ENCODE measurements at places on chromosomes 3 and 15. TPM values are rescaled to one million over a fixed set of nuclear protein-coding genes. Genes with fewer than 3 reads are reported as not detected.

The LARP6 gene
- total RNA-seq = 0.23 TPM

- DNase-seq = no peak
These were observed 321.8 kb downstream of the TBC1D5 start for GRCh38 chr3:17420668-17421067.

DNA sequence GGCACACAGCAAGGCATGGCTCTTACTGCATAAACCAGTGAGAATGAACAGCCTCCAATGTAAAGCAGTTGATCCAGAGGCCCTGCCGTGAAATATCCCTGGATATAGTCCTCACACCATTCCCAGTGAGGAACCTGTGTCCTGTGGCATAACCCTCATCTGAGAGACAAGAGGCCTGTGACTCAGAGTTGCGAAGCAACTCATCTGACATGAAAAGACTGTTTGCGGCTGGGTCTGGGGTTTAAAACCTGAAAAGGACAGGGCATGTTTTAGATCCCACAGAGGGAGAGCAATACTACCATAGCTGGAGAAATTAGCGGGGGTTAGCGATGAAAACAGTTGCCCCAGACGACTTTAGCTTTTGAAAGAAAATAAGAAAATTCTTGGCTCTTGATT lies 165.3 kb upstream of the BHLHE40 start:
- no peak for DNase-seq

GRCh38 chr15:45184562-45185041 lies 3.2 kb downstream of the SHF start:
- DNase-seq = no peak

DNA sequence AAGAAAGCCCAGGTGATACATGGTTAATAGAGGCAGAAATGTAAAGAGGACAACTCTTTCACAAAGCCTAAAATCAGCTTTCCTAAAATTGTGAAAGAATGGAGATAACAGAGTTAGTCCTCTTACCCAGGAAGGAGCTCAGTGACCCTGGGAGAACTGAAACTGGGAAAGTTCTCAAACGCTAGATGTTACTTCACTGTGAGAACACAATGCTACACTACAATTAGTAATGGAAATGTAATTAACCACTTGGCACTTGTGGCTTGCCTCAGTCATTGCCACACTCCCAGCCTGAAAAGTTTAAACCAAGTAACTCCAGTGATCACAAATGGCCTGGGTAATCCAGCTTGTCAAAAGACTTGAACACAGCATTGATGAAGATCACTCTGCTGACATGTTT lies 102.7 kb upstream of the FGF7 start:
- no peak for DNase-seq

DNA sequence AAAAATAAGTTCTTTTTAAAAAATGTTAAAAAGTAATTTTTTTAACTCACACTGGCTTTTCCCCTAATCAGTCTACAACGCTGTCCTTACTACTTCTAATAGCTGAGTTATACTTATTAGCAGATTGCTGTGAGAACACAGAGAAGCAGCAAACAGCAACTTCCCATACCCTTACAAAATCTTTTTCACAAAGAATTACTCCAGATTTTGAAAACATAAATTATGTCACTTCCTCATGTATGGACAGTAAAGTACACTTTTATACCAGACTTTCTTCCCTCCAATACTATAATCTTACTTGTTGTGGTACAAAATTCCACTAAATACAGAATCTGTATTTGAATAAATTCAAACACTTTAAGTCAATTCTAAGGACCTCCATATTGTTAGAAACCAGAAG lies 2.1 kb downstream of the PHC3 start:
- no peak for DNase-seq

The MEGF11 gene
- total RNA-seq = not detected

- DNase-seq = no peak
These were observed 48.7 kb downstream of the KLHL6 start for GRCh38 chr3:183506674-183507320.

- DNase-seq = no peak
These were observed 1.3 kb upstream of the SRP14 start for GRCh38 chr15:40040293-40040635.

GRCh38 chr15:90040618-90041017 lies 39.5 kb downstream of the ZNF710 start:
- no peak for DNase-seq

DNA sequence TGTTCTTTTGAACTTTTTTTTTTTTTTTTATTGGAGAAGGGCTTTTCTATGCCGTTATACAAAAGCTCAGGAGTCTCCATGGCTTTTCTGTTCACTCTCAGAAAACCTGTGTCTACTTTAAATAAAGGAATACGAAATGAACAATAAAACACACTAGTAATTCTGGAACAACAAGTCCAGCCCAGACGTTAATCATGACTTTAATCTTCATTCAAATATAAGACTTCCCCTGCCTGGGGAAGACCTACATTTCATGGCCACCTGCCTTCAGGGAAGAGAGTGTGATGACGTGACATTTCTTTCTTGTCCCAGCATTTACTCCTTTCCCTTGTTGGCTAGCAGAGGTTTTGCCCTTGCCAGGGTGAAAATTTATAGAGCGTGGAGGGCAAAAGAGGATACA lies 564.5 kb downstream of the PDCD6IP start:
- DNase-seq = no peak

DNA sequence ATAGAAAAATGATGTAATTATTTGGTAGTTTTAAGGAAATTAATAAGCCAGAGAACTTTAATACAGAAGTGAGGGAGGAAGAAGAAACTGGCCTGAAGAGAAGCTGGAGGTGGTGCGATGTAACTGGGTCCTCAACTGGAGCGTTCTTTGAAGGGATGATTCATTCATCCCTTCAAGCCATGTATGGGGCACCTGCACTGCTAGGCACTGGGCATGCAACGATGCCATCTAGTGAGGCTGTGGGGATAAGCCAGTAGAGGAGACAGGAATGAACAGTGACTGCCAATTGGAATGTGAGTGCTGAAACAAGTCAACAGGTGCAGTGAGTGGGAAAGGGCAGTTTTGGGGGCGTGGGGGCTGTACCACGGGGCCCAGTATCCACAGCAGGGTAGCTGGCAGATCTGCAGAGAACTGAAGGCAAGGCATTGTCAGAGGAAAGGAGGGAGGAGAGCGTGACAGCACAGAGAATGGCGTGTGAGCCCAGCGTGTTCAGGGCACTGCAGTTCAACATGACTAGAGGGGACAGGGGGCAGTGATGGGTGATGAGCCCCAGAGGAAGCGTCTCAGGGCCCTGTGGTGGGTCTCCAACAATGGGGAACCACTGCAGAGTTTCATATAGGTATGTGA lies 3.8 kb upstream of the KIF23 start:
- DNase-seq = no peak

The ACY1 gene
- 78.5 TPM for total RNA-seq

GRCh38 chr3:64074060-64074459 lies 50.8 kb upstream of the PSMD6 start:
- no peak for DNase-seq

- DNase-seq = no peak
These were observed 14.6 kb upstream of the PCCB start for GRCh38 chr3:136235545-136235944.

The CEP19 gene
- 5.5 TPM for total RNA-seq

The ADCY5 gene
- not detected for total RNA-seq

GRCh38 chr15:51224428-51224827 lies 114.0 kb downstream of the CYP19A1 start:
- no peak for DNase-seq

The PLA2G4E gene
- total RNA-seq = not detected

GRCh38 chr3:72398781-72399180 lies 449.5 kb downstream of the SHQ1 start:
- DNase-seq = no peak

The SH3GL3 gene
- not detected for total RNA-seq

- DNase-seq = no peak
These were observed 3.0 kb upstream of the ANO10 start for GRCh38 chr3:43624619-43625305.

DNA sequence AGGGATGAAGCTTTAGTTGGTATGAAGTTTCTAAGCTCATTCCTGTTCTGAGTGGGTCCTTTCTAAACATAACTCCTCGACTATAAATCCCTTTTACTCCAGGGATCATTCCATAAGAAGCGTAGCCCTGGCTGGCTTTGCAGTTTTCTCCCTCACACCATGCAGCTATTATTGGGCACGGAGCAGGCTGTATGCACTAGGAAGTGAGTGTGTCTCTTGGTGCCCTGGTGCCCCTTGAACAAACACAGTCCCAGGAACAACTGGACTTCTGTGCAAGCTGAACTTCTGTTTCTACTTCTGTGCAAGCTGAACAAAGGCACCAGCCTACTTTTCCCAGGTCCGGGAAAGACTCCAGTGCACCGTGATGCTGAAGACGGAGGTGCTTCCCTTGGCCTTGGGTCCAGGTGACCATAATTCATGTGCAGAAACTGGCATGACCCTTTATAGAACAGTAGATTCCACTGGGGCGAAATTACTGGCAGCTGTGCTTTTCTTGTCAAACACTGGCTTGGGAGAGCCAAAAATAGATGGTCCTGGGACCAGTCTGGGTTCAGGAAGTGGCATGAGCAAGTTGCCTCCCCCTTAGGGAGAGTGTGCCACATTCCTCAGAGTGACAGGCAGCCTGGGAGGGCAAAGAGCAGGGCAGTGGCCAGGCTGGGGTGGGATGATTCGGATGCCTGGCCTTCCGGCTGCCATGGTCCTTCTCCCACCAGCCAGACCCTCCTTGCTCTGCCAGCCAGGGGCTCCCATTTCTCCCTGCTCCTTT lies 127.2 kb downstream of the SLCO3A1 start:
- no peak for DNase-seq

The SLC51B gene
- not detected for total RNA-seq

GRCh38 chr15:88124199-88124598 lies 132.3 kb downstream of the NTRK3 start:
- DNase-seq = no peak

GRCh38 chr3:133890972-133891644 lies 4.6 kb downstream of the RAB6B start:
- DNase-seq = no peak

- no peak for DNase-seq
These were observed 168.6 kb downstream of the GRM7 start for GRCh38 chr3:7029562-7029961.

The NTRK3 gene
- 4.0 TPM for total RNA-seq

DNA sequence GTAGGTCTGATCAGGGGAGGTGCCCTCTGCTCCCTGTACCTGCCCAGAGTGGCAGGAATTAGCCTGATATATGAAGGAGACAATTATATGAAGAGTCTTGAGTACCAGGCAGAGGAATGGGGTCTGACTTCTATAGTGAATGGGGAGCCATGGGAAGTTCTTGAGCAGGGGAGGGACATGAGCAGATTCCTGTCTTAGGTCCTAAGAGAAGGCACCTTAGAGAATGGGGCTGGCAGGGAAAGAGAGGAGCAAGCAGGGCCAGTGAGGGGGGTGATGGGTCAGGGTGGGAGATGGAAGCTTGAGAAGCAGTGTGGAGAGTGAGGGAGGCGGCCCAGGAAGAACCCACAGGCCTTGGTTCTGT lies 12.4 kb downstream of the CD276 start:
- no peak for DNase-seq

The GPR62 gene
- total RNA-seq = not detected

- no peak for DNase-seq
These were observed 6.8 kb upstream of the RTP2 start for GRCh38 chr3:187709155-187709554.

- DNase-seq = no peak
These were observed 71.1 kb upstream of the CCNL1 start for GRCh38 chr3:157231071-157231470.

The CRYGS gene
- total RNA-seq = 3.9 TPM

DNA sequence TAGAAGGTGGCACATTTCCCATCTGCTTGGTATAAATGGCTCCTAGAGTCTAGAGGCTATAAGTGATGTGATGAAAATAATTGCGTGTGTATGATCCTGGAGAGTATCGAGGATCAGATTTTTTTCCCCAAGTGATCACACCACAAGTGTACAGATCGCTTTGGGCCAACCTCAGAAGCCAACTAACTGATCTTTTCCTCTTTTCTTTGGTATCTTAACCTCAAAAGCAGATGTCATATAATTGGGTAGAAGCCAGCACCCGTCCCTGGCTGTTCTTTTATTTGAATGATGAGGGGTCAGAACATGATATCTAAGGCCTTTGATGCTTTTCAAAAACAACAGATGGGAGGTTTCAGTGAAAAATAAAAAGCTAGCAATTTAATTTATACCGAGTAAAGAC lies 3.3 kb downstream of the P2RY14 start:
- no peak for DNase-seq

DNA sequence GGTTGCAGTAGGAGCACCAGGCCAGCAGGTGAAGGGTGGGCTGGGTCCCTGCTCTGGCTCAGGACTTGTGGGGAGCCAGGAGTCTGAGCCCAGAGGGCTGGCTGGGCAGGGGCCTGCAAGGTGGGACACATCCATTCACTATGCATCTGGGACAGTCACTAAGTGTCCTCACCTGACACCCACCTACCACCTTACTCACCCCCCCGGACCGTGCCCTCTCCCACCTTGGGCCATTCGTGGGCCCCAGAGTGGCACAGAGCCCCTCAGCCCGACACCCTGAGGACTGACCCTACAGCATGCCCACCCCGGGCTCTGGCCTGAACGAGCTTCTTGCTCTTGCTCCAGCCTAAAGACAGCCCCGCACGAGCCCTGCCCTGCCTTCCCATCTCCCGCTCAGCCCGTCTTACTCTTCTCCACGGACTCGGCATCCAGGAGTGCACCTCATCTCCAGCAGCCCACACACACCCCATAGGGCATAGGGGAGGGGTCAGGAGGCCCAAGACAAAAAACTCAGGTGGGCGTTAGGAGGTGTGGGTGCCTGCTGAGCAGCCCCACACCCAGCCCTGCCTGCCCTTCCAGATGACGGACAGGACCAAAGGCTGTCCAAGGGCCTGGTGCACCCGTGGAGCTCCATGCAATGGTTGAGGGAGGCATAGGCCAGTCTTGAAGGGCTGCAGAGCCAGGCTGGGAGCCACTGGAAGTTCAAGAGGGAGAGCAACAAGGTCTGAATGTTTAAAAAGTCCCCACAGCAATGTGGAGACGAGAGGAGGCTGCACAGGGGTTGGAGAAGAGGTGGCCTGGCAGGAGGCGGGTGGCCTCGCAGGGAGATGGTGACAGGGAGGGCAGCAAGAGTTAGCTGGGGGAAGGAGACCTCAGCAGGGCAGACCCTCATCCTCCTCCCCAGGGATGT lies 27.0 kb downstream of the PTH1R start:
- DNase-seq = no peak

All from activated naive CD4-positive, alpha-beta T cell treated with anti-CD3 and anti-CD28 coated beads, Interleukin-2, amount 50 U/mL, for 72 hours (primary cell).